ENCODE measurements at places on chromosomes 3 and 15.

GRCh38 chr15:64521726-64522164 is 61.4 kb downstream of the ZNF609 start:
- DNase-seq, result no peak

GRCh38 chr15:56759450-56759845 is 26.1 kb upstream of the ZNF280D start:
- DNase-seq, result no peak

GRCh38 chr3:165513715-165514701 is 317.8 kb upstream of the SLITRK3 start:
- DNase-seq, result no peak

- DNase-seq, result no peak
These were observed 62.6 kb upstream of the VGLL3 start for GRCh38 chr3:87053553-87053952.

DNA sequence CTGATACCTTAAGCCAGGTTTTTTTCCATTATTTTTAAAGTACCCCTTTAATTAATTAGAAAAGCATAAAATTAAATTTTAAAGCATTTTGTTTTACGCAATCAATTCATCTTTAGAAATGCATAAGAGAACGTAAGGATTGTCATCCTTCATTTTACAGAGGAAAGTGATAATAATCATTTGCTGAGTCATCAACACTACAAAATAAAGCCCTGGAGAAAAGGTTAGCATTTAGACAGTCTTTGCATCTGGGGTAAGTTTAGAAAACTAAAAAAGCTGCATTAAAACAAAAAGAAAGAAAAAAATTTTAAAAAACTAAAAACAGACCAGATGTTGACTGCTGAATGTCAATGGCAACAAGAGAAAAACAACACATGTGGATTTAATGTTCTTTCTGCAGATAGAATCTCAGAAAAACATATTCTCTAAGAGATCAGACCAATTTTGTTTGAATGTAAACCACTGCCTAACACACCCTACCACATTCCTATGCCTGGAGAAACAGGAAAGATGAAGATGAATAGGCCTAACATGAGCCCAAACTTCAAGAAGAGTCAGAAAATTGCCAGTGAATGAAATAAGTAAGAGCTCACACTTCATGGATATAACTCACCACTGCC is 59.9 kb downstream of the SUCNR1 start:
- no peak for DNase-seq

DNA sequence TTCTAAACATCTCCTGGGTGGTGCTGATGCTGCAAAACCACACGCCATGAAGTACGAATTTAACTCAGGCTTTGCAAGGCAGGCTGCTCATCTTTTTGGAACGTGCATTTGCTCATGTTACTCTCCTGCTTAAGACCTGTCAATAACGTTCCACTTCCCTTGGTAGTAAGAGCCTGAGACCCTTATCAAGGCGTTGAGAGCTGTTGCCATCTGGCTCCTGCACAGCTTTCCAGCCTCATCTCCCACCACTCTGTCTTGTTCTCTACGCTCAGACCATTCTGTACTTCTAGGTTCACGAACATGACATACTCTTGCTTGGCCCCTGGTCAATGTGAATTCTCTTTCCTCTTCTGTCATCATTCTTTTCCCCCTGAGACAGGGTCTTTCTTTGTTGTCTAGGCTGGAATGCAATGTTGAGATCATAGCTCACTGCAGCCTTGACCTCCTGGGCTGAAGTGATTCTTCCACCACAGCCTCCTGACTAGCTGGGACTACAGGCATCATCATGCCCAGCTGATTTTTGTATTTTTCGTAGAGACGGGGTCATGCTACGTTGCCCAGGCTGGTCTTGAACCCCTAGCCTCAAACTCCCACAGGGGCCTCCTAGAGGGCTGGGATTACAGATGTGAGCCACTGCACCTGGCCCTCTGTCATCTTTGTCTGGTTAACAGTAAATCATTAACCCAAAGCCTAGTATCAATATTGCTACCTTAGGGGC is 202.8 kb downstream of the CADPS start:
- no peak for DNase-seq

GRCh38 chr3:57966829-57967228 is 41.4 kb upstream of the FLNB start:
- no peak for DNase-seq

GRCh38 chr3:12954891-12955650 is 113.7 kb upstream of the RPL32 start:
- no peak for DNase-seq

GRCh38 chr3:64760258-64760657 is 72.5 kb upstream of the ADAMTS9 start:
- DNase-seq, result no peak

GRCh38 chr3:151964743-151965142 is 91.3 kb downstream of the SUCNR1 start:
- no peak for DNase-seq

DNA sequence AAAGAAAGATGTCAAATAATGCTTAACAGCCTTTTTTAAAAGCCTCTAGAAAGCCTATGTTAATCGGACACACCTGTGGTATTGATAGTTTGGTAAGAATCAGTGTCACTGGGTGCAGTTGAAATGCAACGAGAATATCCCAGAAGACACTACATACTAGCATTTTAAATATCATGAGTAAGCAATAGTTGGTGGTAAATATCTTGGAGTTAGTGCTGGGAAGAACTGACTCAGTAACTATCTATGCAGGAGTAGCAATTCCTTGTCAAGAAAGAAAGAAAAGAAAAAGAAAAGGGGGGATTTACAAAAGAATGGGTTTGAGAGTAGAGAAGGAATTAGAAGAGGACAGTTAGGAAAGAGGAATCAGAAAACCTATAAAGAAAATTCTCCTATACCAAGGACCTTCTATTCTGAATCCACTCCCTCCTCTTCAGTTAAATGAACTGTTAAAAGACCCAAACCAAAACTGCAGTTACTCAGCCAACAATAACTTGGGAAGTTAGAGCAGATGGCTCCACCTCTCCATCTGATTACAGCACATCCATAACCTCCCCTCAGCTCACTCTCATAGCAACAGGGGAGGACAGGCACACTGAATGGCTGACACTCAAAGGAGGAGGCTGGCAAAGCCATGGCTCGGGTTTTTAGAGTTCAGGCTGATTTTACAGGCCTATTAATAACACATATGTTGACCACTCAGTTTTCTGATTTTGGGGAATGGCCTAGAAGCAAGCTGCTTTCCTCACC is 207.6 kb upstream of the MDFIC2 start:
- no peak for DNase-seq

GRCh38 chr3:127166501-127167065 is 26.3 kb upstream of the PRR23E start:
- DNase-seq, result no peak

DNA sequence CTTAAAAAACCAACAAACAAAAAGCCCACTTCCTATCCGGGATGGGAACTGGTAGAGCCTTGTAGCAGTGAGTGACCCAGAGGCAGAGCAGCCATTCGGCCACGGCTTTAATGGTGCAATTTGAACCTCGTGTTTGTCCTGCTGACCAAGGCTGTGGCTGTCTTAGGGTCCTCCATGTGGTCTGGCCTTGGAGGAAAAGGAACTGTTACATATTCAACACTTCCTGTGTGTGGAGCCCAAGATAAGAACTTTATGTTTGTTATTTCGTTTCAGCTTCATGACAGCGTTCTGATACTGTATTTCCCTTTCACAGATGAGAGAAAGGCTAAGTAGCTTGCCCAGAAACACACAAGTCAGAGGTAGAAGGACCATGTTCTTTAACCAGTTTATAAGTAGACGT is 269.8 kb downstream of the SV2B start:
- DNase-seq, result no peak

- DNase-seq, result no peak
These were observed 23.5 kb downstream of the COLQ start for GRCh38 chr3:15497964-15498363.

GRCh38 chr3:13556917-13557316 is 8.0 kb downstream of the FBLN2 start:
- DNase-seq, result no peak

DNA sequence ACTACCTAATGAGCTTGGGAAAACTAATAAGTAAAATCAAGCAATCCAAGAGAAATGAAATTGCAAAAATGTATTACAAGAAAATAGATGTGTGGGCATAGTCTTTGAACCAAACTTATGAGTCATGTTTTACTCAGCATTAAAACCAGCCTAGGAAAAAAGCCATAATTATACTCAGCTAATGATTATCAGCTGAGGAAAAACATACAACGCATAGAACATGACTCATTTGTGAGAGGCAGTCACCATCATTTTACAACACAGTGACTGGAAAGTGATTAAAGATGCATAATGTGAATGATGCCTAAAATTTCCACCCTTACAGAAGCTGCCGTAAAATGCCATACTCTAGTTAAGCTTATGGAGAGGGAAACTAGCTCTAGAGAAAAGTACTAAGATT is 238.0 kb upstream of the EOMES start:
- DNase-seq, result no peak

DNA sequence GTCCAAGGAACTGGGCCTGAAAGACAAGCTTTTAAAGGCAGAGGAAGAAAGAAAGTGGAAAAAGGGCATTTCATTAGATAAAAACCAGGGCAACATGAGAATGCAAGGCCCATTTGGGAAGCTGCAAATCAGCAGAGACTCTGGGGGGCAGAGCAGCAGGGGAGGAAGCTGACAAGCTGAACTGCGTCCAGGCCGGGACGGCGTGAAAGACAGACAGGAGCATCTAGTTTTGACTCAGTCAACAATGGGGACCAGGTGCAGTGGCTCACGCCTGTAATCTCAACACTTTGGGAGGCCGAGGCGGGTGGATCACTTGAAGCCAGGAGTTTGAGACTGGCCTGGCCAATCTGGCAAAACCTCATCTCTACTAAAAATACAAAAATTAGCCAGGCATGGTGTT is 69.9 kb downstream of the CDC25A start:
- DNase-seq, result no peak

GRCh38 chr3:155112661-155113389 is 32.7 kb downstream of the MME start:
- no peak for DNase-seq

- DNase-seq, result no peak
These were observed 154.1 kb downstream of the NUP210 start for GRCh38 chr3:13266005-13266404.

DNA sequence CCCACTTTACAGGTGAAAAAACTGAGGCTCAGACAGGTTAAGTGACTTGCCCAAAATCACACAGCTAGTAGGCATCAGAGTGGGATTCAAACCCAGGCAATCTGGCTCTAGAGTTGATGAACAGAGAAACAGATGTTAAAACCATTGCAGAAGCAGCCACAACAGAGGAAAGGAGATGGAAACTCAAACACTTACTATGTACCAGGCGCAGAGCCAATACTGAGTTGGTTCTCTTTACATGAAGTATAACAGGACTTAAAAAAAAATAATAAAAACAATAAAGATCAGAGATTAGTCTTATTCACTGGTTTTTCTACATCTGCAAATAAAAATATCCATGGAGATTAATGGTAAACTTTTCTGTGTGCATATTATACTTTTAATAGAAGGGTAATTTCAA is 84.9 kb upstream of the SPATA12 start:
- DNase-seq, result no peak

GRCh38 chr15:77966540-77967234 is 110.8 kb downstream of the TBC1D2B start:
- DNase-seq, result no peak

DNA sequence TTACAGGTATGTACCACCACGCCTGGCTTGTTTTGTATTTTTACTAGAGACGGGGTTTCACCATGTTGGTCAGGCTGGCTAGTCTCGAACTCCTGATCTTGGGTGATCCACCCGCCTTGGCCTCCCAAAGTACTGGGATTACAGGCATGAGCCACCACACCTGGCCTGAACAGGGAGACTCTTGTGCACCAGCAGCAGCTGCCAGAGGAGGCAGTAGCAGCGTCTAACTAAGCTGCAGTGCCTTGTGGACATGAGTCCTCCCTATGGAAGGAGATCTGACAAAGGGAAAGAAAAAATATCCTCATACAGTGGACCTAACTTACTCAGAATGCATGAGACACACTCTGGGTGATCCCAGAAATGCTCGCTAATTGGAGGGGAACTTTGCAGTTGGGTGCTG is 36.8 kb upstream of the NEO1 start:
- no peak for DNase-seq

DNA sequence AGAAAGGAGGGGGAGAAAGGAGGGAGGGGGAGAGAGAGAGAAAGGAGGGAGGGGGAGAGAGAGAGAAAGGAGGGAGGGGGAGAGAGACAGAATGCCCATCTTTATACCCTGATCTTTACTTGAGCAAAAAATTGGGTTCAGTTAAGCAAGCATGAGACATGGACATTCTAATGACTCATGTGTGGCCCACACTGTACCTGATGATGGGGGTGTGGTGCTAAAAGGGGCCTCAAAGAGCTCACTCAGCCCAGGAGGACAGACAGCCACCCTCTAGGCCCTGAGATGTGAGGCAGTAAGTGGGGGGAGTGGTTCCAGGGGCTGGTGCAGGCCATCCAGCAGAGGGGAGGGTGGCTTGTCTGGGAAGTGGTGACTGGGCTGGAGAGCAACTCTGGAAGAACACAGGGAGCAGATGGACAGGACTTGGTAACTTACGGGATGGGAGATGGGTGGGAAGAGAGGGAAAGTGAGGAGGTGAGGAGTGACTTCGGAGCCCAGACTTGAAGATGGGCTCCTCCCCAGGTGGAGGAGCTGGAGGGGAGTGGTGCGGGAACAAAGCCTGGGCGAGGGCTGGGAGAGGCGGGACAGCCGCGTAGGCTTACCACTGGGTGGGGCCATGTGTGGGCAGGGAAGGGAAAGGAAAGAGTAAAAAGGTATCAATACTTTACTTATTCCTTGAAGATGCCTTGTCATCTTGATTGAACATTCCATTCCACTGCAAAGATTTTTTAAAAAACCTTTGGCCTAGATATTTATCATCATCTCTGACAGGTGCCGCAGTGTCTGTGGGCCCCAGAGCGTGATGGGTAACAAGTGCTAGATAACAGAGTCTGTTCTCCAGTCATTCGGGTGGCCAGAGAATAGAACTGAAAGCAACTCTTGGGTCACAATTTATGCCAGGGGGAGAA is 32.3 kb downstream of the TSPAN3 start:
- no peak for DNase-seq

DNA sequence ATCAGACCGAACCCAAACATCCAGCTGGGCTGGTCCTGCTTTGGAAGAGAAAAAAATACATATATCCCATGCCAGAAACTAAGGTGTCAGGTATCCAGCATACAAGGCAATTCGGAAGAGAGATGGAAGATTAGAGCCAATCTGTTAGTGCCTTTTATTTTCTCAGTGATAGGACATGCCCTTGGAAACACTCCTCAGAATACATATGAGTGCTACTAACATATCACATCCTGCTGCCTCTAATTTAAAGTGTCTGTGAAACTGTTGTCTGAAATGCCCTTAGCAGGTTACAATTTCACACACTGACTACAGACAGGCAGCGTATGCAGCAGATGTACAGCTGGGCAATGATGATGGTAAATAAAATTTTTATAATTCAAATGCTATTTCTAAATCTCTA is 78.9 kb downstream of the RBPMS2 start:
- DNase-seq, result no peak

GRCh38 chr3:196186651-196187573 is 24.3 kb downstream of the ZDHHC19 start:
- peak; percentile 20 for DNase-seq

DNA sequence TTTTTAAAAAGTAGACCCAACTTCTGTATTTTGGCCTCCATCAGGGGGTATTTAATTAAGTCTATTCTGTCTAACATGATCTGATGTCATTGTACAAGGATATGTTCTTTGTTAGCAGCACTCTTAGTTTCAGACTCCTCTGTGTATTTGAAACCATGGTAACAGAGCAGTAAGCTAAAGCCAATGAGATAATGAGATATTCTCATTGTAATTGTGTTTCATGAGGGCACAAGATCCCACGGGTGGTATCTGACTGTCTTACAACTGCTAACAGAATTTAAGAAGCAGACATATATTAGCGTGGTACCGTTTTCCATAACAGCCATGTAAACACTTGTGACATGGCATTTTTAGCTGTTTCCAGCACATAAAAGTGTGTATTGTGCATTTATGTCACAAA is 251.2 kb upstream of the VEPH1 start:
- no peak for DNase-seq

Measured in T-helper 22 cell (primary cell).